CD8-positive, alpha-beta T cell (primary cell): ENCODE measurements at places on chromosomes 6 and 20.
A peak's percentile ranks its signal among the peaks of the same experiment; 100 is the strongest.

- DNase-seq: no peak
Measured at GRCh38 chr6:2799936-2800527, 34.8 kb downstream of the WRNIP1 start.

- no peak for DNase-seq
Measured at GRCh38 chr6:39047434-39048327, 900 bp upstream of the GLP1R start.

- DNase-seq: no peak
Measured at GRCh38 chr20:3167738-3168078, 5.6 kb downstream of the LZTS3 start.

- DNase-seq: no peak
Measured at GRCh38 chr6:80638213-80639055, 532.0 kb downstream of the BCKDHB start.

GRCh38 chr6:42417641-42418112, 34.0 kb downstream of the TRERF1 start:
- DNase-seq: peak; percentile 41

- DNase-seq: no peak
Measured at GRCh38 chr6:110398778-110399177, 16.6 kb downstream of the DDO start.

DNA sequence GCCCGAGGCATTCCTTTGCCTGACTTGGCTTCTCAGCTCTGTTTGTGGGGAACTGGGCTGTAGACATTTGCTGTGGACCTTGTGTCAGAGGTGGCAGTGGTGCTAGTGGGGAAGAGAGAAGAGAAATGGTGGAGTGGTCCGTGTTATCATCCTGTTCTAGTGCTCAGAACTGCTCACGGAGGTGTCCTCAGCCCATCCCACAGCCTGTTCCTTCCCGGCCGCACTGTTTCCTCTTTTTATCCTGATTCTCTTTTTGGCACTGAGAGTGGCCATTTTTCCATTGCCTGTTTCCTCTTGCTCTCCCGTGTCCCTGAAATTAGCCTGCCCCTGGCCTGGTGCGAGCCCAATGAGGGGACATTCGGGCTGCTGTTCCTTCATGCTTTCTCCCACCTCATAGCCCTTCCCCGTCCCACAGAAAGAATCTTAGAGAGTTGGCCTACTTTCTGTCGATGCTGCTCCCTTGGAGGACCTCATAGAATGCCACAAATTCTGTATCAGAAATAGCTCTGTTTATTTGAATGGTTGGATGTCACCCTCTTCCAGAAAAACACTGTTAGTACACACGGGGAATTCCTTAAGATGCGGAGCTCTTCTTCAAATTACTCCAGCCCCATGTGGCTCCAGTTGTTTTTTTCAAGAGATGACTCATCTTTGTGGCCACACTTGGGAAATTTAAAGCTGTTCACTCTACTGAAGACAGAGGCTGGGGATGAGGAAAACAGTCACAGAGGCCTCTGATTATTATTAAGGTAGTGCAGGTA, 26.1 kb downstream of the FARS2 start:
- DNase-seq: no peak

DNA sequence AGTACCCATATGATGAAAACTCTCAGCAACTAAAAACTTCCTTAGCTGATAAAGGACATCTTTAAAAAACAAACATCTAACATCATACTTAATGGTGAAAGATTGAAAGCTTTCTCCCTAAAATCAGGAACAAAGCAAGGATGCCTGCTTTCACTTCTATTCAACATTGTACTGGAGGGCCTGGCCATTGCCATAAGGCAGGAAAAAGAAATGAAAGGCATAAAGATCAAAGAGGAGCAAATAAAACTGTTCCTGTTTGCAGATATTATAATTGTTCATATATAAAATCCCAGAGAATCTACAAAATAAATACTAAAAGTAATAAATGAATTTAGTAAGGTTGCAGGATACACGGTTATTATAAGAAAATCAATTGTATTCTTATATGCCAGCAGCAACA, 124.6 kb upstream of the ARMC2 start:
- DNase-seq: no peak
